ENCODE measurements at places on chromosomes 5 and 9. TPM values are rescaled to one million over a fixed set of nuclear protein-coding genes. Genes with fewer than 3 reads are reported as not detected.

Gene ENC1
- total RNA-seq: 5.5 TPM

Gene HNRNPK
- total RNA-seq: 341 TPM

Gene PLPP6
- total RNA-seq: 3.4 TPM

Gene ARRDC3
- 23.7 TPM for total RNA-seq

Gene TTC23L
- total RNA-seq: not detected

Gene ANKRD34B
- total RNA-seq: 0.06 TPM

Gene ADGRV1
- total RNA-seq: 0.60 TPM

DNA sequence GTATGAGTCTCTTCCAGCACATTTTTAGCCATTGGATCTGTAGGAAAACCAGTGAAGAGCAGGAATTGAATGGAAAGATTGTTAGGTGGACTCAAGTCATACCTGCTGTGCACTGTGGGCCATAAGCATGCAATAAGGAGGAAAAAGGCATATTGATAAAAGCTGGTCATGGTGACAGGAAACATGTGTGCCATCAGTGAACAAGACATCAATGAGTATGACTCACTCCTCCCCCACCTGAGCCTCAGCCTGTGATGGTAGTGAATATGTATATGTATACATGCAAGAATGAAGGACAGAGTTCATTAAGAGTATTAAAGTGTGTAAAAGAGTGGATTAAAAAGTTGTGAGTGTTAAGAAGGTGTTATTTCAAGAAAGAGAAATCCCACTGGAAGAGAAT is 164.5 kb downstream of the TMEM38B start:
- DNase-seq: no peak

DNA sequence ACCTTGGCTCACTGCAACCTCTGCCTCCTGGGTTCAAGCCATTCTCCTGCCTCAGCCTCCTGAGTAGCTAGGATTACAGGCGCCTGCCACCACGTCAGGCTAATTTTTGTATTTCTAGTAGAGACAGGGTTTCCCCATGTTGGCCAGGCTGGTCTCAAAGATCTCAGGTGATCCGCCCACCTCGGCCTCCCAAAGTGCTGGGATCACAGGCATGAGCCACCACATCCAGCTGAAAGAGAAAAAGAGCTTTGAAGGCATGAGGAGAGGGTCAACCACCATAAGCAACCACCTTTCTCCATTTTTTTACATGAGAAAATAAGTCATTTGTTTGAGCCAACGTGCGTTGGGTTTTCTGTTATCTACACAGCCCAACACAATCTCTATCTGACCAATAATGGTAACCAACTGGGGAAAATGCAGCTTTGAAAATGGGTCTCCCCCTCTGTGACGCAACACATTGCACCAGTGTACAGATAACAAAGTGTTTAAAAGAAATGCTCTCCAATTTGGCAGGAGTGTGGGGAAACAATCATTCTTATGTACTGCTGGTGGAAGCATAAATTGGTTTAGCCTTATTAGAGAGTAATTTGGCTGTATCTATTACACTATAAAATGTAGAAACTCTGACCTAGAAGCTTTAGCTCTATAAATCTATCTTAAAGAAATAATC is 45.8 kb upstream of the ZBTB43 start:
- DNase-seq: no peak

GRCh38 chr9:81599837-81600236 is 89.5 kb downstream of the TLE1 start:
- no peak for DNase-seq

GRCh38 chr5:143113461-143113860 is 290.0 kb downstream of the NR3C1 start:
- DNase-seq: no peak

GRCh38 chr9:113223963-113224362 is 2.6 kb downstream of the SLC31A1 start:
- no peak for DNase-seq

DNA sequence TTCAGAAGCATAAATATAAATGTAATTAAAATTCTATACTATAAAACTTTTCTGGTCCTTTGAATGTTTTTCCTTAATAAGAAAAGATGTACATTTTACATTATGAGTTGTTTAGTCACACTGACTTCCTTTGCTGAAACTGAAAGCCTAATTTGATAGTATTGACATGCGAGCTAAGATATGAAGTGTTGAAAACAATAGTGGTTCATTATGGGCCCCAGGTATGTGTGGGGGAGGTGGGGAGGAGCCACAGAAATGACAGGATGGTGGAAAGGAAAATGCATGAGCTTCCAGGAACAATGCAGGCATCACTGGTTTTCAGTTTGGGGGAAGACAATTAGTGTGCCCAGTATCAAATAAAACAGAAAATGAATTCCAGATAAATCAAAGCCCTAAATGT is 35.4 kb upstream of the RLN1 start:
- no peak for DNase-seq

GRCh38 chr9:131845305-131846298 is 105.7 kb upstream of the RAPGEF1 start:
- no peak for DNase-seq
